Gastroesophageal sphincter (tissue), 4 donors: ENCODE measurements at places on chromosomes 16 and 17.

GRCh38 chr17:66777689-66778225 lies 57.2 kb upstream of the CACNG5 start:
- no peaks in the 10 kb centered on the region for H3K36me3 ChIP-seq
- no peak for ATAC-seq
- H3K27ac ChIP-seq, result no peak overlapping the region
- H3K4me1 ChIP-seq, result no peaks in the 10 kb centered on the region
- no peaks in the 10 kb centered on the region for H3K27me3 ChIP-seq
- H3K4me3 ChIP-seq, result no peak overlapping the region

DNA sequence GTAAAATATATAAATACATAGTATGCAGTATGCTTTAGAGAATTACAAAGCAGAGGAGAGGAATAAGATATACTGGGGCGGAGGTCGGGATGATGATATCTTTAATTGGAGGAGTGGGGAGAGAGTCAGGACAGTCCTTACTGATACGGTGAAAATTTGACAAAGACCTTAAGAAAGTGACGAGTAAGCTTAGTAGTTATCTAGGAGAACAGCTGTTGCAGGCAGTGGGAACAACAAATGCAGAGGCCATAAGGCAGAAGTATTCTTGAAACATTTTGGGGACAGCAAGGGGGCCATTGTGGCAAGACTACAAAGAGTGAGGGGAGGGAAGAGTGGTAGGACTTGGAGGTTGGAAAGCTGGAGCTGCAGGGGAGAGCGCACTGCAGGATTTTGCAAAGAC lies 22.3 kb upstream of the CDC6 start:
- no peak overlapping the region for H3K4me3 ChIP-seq
- no peaks in the 10 kb centered on the region for H3K4me1 ChIP-seq
- no peak overlapping the region for H3K27ac ChIP-seq
- ATAC-seq, result no peak
- no peaks in the 10 kb centered on the region for H3K27me3 ChIP-seq

DNA sequence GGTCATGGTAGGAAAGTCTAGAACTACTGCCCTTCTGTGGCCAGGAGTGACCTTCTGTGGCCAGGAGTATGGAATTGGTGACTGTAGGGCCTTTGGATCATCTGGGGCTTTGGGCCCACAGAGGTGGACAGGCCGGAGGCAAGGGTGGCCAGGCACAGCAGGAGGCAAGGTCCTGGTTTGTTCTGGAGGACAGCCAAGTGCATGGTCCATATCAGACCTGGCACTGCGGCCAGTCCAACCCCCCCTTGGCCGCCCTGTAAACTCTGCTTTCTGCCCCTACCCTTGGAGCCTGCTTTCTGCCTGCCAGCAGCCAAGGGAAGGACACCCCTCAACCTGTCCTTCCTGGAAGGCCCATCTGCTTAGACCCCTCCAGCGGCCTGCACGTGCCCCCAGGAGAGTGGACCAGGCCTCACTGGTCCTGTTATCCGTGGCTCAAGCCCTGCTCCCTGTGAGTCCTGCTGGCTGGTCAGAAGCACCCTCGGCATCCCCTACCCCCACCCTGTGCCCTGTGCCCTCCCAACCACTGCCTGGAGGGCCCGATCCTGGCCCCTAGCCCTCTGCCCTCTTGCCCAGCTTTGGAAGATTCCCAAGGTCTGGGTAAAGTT lies 2.3 kb upstream of the DCXR start:
- peaks cover 15% of the 10 kb centered on the region for H3K36me3 ChIP-seq
- no peak overlapping the region for H3K27ac ChIP-seq
- no peaks in the 10 kb centered on the region for H3K27me3 ChIP-seq
- no peaks in the 10 kb centered on the region for H3K4me1 ChIP-seq
- ATAC-seq, result no peak

DNA sequence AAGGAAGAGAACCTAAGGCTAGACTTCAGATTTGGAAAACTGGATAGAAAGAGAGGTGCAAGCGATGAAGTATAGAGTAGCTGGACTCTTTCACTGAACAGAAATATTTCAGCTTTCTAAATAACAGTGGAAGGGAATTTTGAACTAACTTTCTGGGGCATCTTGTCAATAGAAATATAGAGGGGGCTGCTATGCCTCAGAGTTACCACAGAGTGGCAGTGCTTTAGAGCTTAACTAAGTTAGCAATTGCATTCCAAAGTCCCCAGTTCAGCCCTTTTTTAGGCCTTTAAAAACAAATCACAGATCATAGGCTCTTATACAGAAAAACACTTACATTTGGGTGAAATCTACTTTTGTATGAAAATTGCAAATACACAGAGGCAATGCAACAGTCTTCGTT lies 154.2 kb upstream of the CDH8 start:
- H3K4me3 ChIP-seq, result no peak overlapping the region
- H3K27me3 ChIP-seq, result no peaks in the 10 kb centered on the region
- ATAC-seq, result no peak
- H3K36me3 ChIP-seq, result no peaks in the 10 kb centered on the region

DNA sequence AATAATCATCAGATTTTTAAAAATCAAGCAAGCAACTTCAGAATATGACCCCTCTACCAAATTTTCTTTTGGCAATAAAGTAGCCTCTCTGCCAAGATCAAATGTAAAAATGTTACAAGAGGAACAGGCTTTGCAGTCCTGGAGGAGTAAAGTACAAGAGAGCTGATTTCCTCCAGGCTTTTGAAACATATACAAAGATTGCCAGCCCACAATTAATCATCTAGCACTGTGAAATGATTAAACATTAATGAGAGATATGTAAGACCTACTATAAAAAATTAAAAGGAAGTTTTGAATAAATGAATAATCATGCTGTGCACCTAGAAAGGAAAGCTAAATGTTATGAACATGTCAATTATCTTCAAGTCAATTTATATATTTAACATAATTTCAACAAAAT lies 26.3 kb downstream of the TXNDC11 start:
- H3K27ac ChIP-seq, result no peak overlapping the region
- H3K27me3 ChIP-seq, result no peaks in the 10 kb centered on the region
- no peak overlapping the region for H3K4me3 ChIP-seq
- peaks cover 65% of the 10 kb centered on the region for H3K36me3 ChIP-seq
